Myocyte (in vitro differentiated cells): ENCODE measurements at places on chromosomes 7 and 10. TPM values are rescaled to one million over a fixed set of nuclear protein-coding genes. Genes with fewer than 3 reads are reported as not detected.

CPA1 gene
- 1.3 and 6.5 TPM in 2 replicates for total RNA-seq

LRRC61 gene
- total RNA-seq = not detected in 2 replicates

NUP205 gene
- 32.2 and 33.9 TPM in 2 replicates for total RNA-seq

VIPR2 gene
- total RNA-seq = not detected in 2 replicates

LIPK gene
- total RNA-seq = not detected in 2 replicates

NKX1-2 gene
- not detected in 2 replicates for total RNA-seq

PTPRZ1 gene
- total RNA-seq = not detected in 2 replicates

SNCG gene
- not detected in 2 replicates for total RNA-seq

SLC29A4 gene
- total RNA-seq = 4.4 and 4.8 TPM in 2 replicates

NRP1 gene
- total RNA-seq = 28.2 and 37.3 TPM in 2 replicates

MEST gene
- 129 and 151 TPM in 2 replicates for total RNA-seq

SHLD2 gene
- total RNA-seq = 22.2 and 26.4 TPM in 2 replicates

GPC2 gene
- 60.4 and 65.3 TPM in 2 replicates for total RNA-seq

SH3PXD2A gene
- 38.8 and 48.5 TPM in 2 replicates for total RNA-seq

PTF1A gene
- total RNA-seq = not detected in 2 replicates

MCM10 gene
- 0.05 and 0.10 TPM in 2 replicates for total RNA-seq

MYPN gene
- total RNA-seq = 119 and 131 TPM in 2 replicates

WEE2 gene
- not detected in 2 replicates for total RNA-seq

FGFBP3 gene
- 0.19 and 0.42 TPM in 2 replicates for total RNA-seq

TMEM273 gene
- 0.32 TPM in 1 of 2 replicates, not detected in the other for total RNA-seq

CCL24 gene
- total RNA-seq = 0.72 TPM in 1 of 2 replicates, not detected in the other
